Hepatic stellate cell (primary cell): ENCODE measurements at places on chromosomes 5 and 9.
A peak's percentile ranks its signal among the peaks of the same experiment; 100 is the strongest.

- no peak for DNase-seq
Observed at GRCh38 chr9:112124156-112124555, 50.9 kb downstream of the SUSD1 start.

GRCh38 chr5:72600391-72600981 is 93.3 kb upstream of the ZNF366 start:
- DNase-seq = peak; percentile 78

GRCh38 chr9:124747065-124747464 is 24.0 kb downstream of the NR6A1 start:
- no peak for DNase-seq

DNA sequence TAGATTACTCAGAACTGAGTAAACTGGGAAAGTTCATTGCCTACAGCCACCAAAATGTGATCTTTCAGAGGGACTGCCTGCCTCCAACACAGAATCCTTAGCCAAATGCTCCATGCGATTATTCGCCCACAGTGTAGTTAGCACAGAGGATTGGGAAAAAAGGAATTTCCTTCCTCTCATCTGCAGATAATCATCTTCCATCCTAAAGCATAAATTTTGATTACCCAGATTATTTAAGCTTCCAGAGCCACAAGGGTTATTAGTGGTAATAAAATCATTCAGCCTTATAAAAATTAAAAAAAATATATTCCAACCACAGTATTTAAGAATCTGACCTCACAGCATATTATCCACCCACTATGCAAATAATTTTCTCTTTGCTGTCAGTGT is 285.3 kb upstream of the GRAMD2B start:
- no peak for DNase-seq

DNA sequence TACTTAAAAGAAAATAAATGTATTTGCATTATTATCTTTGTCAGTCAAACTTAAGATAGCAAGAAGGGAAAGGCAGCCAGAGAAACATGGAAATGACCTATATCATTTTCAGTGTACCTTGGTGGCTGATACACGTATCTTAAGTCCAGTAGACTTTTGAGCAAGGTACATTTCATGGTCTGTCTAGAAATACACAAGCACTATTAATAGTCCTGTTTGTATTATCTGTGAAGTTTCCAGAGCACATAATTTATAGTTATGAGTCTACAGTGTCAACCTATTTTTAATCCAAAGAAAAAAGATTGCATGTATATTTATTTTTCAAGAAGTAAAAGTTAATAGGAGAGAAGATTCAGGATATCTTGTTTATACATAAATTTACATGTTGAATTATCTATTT is 95.7 kb downstream of the IZUMO3 start:
- no peak for DNase-seq

- no peak for DNase-seq
Observed at GRCh38 chr5:126106029-126106428, 317.2 kb upstream of the GRAMD2B start.

DNA sequence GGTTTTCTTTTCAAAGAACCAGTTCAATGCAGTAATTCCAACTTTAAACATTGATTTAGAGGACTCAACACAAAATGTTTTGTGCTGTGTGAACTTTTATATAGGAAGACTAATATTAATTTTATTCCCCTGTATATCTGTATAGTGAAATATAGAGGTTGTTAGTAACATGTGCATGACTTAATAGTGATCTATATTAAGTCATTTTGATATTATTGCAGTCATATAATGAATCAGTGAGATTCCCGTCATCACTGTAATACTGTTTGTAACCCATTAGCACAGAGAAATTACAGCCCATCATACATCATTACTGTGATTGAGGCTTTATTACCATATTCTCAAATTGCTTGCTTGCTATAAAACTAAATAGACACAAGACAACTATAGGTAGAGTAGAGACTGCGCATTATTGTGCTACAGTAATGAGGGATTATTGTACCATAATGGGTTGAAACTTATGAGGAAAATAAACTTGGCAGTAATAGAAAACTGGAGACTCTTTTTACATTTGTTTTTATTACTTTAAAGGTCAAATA is 170.7 kb downstream of the RANBP17 start:
- DNase-seq = no peak

GRCh38 chr9:116688806-116689485 is 1.8 kb downstream of the TRIM32 start:
- no peak for DNase-seq

DNA sequence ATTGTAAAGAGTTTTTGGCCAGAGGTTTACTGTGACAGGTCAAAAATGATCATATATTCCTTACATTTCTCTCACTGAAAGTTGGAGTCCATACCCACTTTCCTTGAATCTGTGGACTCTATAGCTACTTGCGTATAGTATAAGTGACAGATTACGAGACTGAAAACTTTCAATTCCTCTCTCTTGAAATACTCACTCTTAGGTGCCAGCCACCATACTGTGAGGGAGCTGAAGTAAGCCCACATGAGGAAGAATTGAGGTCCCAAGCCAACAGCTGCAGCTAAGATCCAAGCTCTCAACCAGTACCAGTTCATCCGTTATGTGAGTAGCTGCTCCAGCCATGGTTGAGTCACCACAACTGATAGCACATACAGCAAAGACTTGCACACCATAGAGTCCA is 128.1 kb upstream of the FAM174A start:
- DNase-seq = no peak

- no peak for DNase-seq
Observed at GRCh38 chr5:79001471-79001870, 16.4 kb upstream of the ARSB start.

DNA sequence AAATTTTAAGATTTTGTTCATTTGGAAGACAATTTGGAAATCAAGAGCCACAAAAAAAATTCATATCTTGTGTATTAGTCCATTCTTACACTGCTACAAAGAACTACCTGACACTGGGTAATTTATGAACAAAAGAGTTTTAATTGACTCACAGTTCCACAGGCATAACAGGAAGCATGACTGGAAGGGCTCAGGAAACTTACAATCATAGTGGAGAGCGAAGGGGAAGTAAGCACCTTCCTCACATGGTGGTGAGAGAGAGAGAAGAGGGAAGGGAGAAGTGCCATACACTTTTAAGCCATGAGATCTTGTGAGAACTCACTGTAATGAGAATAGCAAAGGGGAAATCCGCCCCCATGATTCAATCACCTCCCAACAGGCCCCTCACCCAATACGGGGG is 274.4 kb downstream of the KCNN2 start:
- no peak for DNase-seq

DNA sequence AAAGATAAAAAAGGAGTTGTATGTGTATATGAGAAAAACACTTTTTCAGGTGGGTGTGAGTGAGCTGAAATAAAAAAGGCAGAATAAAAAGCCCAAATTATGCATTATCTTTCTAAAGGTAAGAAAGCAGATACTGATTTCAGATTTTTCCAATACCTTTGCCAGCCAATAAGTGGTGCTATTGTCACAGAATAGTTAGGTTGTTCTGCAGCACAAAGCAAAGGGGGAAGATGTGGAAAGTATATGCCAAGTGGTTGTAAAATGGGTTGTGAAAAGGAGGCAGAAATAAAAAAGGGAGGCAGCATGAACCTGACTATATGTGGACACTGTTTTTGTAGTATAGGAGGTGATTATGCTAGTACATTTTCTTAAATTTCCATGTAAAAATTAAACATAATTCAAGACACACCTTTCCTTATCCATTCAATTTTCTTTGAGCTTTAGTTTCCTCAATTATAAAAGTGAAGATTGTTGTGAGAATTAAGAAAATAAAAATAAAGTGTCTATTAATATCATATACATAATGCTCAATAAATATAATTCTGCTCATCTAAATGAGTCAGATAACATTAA is 106.7 kb downstream of the SMIM15 start:
- peak; percentile 16 for DNase-seq

DNA sequence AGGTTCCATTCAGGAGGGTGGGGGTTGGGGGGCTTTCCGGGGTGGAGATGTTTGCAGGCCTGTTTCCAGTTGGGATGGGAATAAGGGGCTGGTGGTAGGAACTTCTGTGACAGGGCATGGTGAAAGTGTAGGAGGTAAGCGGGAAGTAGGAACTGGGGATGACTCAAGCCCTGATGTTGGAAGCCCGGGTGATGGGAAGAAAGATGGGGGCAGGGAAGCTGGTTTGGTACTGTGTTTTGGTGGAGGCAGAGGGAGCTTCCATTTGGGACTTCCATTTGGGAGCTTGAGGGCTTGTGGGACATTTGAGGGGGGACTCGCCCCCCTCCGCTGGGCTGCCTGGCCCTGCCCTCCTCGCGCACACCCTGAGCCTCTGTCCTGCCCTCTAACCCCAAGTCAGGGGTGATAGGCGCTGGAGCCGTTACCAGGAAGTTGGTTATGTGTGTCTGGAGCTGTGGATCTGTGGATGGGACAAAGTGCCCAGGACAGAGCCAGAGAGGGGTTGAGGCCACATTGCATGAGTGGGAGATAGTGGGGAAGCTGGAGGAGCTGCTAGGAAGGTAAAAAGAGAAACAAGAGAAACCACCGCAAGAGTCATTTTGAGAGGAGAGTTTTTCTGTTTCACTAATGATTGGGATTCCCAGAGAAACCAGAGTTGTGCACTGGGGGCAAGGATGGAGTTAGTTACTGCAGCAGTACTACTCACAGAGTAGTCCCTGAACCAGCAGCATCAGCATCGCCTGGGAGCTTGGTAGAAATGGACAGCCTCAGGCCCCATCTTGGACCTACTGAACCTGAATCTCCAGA is 6.6 kb downstream of the RGS14 start:
- no peak for DNase-seq

GRCh38 chr5:67058998-67059743 is 137.4 kb downstream of the CD180 start:
- DNase-seq = no peak

GRCh38 chr9:71858102-71858798 is 52.7 kb downstream of the ABHD17B start:
- no peak for DNase-seq

DNA sequence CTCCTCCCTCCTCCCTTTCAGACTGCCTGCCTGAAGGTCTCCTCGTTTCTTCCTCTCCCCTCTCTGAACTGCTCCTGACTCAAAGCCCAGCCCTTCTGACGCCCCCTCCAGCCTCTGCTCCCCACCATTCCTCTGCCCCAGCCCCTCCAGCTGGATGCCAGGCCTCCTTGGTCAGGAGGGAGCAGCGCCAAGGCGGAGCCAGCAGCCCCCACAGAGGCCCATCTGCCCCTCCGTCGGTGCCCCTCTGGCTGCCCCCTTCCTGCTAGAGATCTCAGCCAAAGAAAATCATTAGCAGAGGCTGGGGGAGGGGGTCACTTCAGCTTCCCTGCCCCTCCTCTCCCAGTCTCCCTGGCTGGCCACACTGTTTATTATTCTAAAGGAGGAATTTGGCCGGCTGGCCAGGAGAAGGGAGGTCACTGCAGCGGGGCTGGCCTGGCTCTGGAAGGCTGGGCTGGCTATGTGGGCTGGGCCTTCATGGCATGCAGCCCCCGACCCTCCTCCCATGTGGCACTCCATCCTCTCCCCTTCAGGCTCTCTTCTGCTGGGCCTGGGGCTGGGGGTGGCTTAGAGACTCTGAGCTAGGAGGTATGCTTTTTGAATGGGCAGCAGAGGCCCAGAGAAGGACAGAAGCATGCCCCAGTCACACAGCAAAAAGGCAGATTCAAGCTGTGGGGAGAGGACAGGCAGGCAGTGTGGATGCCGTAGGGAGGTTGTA is 16.9 kb downstream of the PDGFRB start:
- peak; percentile 90 for DNase-seq

- DNase-seq = no peak
Observed at GRCh38 chr9:93107151-93107824, 11.3 kb downstream of the CARD19 start.
